ENCODE measurements at places on chromosomes 4 and X.
A peak's percentile ranks its signal among the peaks of the same experiment; 100 is the strongest.

GRCh38 chr4:2125023-2125422 lies 65.9 kb downstream of the NAT8L start:
- no peak for DNase-seq

DNA sequence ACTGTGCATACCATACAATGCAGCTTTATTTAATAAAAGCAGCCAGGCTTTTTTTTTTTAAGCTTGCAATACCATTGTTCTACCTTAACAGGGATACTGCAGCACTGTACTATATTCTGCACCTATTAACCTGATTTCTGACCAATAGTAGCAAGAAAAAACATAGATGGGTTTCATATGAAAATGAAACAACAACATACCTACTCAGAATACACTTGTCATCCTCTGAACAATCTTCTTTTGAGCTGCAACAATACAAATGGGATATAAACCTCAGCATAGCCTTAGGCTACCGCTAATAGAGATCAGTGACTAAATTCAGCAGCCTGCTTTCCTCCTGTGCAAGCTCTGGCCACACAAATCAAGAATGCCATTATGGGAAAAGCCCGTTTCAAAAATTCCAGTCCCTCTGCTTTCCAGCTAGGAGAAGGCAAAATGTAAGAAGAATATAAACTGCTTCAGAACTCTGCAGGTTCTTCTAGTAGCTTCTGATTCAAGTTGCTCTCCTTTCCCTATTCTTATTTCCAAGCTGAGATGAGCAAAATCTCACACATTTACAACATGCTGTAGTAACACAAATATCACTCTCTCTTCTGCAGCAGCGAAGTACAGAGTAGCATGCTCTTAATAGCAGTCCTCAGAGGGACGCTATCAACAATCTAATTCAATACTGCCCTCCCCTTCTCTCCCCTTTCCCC lies 143.4 kb downstream of the KLHL13 start:
- no peak for DNase-seq

- no peak for DNase-seq
These were observed 343.1 kb upstream of the MAOA start for GRCh38 chrX:43313035-43313434.

- no peak for DNase-seq
These were observed 819.6 kb upstream of the EPHA5 start for GRCh38 chr4:66489783-66490452.

- DNase-seq: no peak
These were observed 177.7 kb upstream of the PSAPL1 start for GRCh38 chr4:7612311-7612897.

GRCh38 chr4:20313237-20314030 lies 61.7 kb downstream of the SLIT2 start:
- no peak for DNase-seq

DNA sequence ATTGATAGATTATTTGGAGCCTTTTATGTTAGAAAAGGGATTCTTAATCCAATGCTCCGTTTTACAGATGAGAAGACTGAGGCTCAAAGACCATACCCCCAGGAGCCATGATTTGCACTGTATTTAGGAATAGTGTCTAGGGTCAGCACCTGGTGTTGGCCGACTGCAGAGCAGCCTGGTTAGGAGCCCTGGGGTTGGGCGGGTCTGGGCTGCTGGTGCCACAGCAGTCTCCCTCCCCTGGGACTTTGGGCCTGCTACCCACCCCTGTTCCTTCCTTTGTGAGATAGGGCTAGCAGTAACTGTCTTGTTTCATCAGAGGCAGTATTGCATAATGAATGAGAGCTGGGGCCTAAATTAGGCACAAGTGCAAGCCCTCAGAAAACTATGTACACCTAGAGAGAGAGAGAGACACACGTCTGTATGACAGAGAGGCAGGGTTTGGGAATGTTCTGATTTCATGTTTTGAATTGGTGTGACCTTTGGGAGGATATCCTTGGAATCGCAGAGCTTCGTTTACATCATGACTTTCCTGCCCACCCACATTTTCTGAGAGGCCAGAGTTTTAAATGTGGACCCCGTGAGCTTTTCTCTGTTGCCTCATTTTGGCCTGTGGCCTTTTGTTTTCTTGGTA lies 111.7 kb downstream of the PTTG2 start:
- peak; percentile 77 for DNase-seq

DNA sequence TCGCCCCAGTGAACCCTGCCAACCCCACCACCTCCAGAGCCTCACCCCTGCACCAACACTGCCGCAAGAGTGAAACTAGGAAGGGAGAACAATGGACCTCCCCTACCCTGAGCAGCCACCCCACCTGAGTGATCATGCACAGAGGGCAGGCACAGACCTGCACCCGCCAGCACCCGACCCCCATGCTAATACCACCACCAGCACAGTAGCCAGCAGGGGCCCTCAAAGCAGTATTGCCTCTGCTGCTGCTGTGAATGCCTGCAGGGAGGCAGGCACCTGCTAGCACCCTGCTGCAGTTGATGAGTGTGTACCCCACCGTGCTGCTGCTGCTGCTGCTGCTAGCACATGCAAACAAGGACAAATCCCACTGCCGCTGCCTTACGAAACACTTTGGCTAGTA lies 100.1 kb downstream of the RAB28 start:
- no peak for DNase-seq

DNA sequence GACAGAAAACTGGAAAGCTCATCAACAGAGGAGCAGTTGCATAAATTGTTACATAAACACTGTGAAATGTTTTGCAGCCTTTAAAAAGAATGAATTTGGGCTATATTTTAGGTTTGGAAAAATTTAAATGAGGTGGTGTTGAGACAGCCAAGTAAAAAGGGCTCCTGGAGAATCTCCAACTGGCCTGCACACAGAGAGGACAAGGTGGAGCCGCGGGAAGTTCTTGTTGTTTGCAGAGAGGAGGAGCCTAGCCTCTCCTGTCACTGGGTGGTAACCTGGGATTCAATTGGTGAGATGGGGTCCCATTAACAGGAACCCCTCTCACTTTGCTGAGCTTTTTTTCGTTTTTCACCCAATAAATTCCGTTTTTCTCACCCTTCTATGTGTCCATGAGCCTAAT lies 13.4 kb downstream of the GIMD1 start:
- no peak for DNase-seq

DNA sequence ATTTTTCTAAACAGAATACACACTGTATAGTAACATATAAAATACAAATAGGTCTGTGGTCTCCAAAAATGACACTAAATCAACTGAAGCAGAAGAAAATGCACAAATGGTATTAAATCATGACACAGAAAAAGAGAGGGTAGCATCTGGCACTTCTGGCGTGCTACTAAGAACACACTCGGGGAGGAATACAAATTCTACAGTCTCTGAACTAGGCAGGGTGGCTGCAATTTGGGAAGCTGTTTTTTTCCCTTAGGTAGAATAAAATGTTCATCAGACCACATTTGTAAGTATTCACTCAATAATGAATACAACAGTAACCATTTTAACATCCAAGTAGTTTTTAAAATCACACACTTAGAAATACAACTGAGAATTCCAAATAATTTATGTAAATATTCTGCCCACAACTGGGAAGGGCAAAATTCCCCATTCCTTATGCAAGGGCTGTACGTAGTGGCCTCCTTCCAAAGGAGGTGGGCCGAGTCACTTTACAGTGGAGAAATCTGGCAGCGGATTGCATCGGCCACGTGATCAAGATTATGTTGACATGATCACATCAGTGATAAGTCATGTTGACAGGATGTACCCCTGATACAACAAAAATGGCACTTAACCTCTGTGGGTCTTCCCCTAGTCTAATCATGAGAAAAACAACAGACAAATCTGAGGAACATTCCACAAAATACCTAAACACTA lies 101.1 kb downstream of the TSPAN5 start:
- no peak for DNase-seq

- no peak for DNase-seq
These were observed 954.3 kb downstream of the PCDH7 start for GRCh38 chr4:31674313-31674947.

DNA sequence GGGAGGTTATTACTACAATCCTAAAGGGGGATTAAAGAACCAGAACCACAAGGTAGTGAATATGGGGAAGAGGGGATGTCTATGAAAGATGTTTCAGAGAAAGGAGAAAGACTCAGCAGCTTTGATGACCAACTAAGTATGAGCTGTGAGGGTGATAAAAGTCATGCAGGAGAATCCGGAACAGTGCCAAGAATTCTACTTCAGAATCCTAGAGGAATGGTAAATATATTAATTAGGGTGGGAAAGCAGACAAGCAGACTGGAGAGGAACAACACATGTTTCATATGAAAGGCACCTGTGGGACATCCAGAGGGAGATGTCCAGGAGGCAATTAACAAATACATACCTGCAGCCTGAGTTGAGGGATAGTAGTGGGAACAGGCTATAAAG lies 642.2 kb upstream of the DIPK2B start:
- no peak for DNase-seq

DNA sequence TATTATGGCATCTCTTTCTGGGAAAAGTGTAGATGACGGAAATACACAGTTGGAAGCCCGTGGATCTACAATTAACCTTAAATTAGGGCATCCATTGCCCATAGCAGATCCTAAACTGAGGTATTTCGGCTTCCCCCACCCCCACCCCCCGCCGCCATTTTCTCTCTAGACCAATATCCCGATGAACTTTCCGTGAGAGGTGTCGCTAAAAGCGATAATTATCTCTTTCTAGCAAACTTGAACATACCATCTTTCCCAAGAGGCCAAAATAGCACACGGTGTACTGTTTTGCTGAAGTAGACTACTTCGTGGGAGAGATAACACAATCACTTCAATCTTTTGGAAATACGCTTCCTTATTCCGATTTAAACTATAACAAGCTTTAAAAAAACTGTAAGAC lies 554 bp downstream of the KLHL15 start:
- peak; percentile 5 for DNase-seq

DNA sequence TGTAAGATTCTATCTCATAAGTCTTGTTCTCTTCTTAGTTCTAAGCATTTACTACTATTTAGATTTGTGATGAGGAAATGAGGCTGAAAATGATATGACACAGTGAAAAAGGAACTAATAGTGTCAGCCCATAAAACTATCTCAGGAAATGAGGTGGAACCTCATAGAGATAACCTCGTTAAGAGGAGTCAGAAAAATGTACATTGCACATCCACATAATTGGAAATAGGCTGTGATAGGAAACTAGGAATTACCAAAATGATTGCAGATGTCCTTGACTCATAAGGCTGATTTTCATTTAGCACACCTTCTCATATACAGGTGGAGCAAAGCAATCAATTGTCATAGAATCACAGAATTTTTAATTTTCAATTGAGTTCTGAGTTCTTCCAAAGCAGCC lies 26.8 kb downstream of the ANXA10 start:
- no peak for DNase-seq

DNA sequence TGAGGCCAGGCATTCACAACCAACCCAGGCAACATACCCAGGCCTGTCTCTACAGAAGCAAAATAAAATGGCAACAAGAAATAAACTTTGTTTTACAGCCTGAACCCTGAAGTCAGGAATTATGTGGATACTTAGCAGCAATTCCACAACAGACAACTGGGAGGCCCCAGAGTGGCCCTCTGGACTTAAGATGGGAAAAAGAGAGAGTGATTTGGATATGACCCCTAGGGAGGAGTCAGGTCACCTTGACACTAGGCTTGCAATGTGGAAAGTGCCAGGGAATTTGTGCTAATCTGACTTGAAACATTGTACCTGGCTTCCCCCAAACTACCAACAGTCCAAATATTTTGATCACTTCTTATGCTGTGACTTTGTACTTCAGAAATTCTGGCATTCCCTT lies 193.1 kb downstream of the PARM1 start:
- DNase-seq: no peak

DNA sequence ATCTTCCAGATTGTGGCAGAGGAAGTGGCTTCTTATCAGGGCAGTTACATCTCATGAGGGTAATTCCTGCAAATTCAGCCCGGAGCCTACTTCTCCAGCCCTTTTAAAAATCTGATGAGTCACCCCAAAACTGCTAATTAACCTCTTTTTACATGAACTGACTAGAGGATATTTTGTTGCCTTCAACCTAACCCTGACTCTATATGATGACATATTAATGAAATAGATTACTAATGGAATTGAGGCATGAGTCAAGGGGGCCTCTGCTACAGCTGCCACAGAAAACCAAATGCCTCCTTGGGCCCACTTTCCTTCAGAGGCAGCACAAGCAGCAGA lies 72.5 kb downstream of the QRFPR start:
- DNase-seq: no peak

DNA sequence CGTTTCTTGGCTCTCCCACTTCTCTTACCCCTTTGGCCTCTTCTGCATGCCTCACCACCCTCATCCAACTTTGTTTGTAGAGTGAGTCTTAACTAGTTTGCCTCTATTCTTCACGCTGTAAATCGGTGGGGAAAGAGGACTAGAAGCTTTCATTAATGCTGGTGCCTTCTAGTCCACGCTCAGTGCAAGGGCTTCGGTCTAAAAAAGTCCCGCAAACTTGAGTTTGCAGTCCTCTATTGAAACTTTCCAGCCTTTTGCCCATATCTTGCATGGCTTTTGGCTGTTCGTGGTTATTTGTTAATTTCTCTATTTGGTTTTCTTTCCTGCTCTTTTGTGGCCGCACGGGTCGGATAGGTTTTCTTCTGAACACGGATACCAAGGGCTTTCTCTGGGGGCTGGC lies 868 bp downstream of the DACH2 start:
- DNase-seq: no peak

DNA sequence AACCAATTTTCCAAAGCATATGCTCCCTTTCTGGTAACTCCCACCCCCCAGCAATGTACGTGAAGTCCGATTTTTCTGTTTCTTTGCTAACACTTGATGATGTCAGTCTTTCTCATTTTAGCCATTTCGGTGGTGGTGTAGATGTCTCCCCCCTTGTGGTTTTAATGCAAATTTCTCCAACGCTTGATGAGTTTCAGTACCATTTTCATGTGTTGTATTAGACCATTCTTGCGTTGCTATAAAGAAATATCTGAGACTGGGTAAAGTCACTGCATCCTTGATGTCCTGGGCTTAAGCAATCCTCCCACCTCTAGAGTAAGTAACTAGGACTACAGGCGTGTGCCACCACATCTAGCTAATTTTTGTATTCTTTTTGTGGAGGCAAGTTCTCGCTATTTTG lies 148.4 kb upstream of the VCX3A start:
- no peak for DNase-seq

DNA sequence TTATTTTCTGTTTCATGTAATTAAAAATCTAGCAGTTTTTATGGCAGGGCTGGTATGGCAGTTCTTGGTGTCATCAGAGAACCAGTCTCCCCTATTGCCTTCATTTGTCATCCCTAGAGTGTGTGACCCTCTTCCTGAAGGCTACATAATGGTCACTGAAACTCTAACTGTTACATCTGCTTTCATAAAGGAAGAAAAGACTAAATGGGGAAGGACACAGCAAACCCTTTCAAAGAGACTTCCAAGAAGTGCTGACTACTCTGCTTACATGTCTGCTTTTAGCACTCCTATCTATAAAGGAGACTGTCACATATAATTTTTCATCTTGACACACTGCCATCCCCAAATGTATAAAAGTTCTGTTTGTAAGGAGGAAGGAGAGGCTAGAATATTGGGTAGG lies 105.9 kb upstream of the DIAPH2 start:
- DNase-seq: no peak

GRCh38 chrX:106874075-106874474 lies 29.1 kb downstream of the RIPPLY1 start:
- DNase-seq: peak; percentile 5

GRCh38 chr4:72701987-72702819 lies 133.2 kb upstream of the ADAMTS3 start:
- DNase-seq: no peak

GRCh38 chrX:105173071-105173470 lies 47.4 kb downstream of the TEX13A start:
- no peak for DNase-seq
